NCI-H146 (cell line): ENCODE measurements at places on chromosomes 5 and 9.

- no peak for DNase-seq
Observed at GRCh38 chr5:18238321-18238720, 604.1 kb downstream of the TAF11L14 start.

GRCh38 chr5:154446195-154447088 is 645 bp downstream of the SAP30L start:
- DNase-seq: peak; percentile 32

DNA sequence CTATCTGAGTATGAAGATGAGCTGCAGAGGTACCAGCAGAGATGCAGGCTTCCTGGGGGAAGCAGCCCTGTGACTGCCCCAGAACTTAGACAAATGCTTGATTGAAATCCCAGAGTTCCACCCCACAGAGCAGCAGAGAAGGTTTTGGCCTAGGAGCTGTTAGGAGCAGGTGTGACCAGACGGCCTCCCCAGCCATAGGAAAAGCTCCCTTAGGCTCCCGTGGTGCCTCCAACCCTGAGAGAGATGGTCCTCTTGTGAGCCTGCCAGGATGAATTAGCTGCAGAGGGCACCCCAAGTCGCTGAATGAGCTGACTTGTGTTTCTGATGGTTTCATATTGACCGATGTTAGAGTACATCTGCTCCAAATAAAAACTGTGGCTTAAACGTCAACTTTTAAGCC is 22.1 kb downstream of the NTRK2 start:
- no peak for DNase-seq

GRCh38 chr5:157845914-157846598 is 12.9 kb downstream of the CLINT1 start:
- no peak for DNase-seq

- DNase-seq: no peak
Observed at GRCh38 chr9:468766-469426, 254.2 kb downstream of the DOCK8 start.

DNA sequence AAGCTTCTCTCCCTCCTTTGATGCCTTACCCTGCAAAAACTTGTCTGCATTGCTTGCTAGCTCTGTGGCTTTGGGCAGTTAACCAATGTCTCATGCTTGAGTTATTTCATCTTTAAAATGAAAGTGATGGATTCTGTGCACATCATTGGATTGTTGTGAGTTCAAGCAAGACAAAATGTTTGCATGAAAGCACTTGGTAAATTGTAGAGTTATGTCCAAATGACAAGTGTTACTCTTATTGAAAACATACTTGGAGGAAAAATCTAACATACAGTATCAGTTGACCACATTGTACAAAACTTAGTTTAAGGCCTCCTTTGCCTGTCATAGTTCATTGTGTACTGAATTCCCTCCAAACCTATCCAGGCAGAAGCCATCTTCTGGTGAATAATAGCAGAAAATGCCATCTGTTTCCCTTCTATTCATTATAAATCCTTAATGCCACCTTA is 30.0 kb downstream of the TGFBR1 start:
- DNase-seq: no peak

DNA sequence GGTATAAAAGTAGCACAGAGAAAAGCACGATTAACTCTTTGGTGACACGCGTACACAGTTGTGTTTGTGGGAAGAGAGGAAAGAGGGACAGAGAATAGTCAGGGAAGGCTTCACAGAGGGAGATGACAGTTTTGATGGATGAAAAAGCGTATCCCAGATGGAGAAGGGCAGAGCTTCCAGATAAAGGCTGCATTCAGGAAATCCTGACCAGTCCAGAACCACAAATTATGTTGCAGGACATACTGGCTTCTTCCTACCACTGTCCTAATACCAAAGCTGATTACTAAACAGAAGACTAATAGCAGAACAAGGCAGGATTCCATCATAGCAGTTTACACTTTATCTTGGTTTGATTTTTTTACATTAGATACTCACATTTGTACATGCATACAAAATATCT is 34.5 kb downstream of the SLC31A2 start:
- no peak for DNase-seq

DNA sequence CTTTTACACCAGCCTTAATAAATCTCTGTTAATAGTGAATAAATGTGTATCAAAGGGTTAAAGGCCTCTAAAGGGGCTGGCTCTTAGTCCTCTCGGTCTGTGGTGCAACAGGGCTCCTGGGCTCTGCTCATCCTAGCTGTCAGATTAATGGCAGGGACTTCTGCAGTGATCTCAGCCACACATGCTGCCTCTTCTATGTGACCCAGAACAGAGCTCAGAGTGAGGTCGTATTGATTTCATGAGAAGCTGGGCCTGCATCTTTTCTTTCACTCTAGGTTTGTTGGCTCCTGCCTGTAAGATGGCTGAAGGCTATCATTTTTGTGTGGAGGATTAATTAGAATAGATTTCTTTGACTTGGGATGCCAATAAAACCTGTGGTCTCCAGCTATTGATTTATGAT is 165.0 kb upstream of the GLRA1 start:
- DNase-seq: no peak

DNA sequence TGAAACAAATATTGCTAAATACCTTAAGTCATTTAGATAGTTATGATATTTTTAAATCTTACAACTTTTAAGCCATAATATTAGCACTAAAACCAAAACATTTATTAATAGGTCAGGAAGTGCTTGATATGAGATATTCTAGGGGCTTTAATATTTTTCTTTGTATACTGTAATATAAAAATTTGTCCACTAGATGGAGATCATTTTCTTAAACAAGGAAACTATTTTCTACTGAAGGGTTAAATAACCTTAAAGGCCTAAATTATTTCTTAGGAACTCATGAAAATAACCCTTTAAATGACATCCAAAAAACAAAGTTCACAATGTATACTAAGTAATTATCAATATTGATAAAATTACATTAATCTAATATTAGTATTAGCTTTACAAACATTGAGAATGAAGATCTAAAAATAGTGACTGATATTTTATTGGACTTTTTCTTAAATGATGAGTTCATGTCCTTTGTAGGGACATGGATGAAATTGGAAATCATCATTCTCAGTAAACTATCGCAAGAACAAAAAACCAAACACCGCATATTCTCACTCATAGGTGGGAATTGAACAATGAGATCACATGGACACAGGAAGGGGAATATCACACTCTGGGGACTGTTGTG is 635.7 kb downstream of the RAB3C start:
- peak; percentile 5 for DNase-seq

DNA sequence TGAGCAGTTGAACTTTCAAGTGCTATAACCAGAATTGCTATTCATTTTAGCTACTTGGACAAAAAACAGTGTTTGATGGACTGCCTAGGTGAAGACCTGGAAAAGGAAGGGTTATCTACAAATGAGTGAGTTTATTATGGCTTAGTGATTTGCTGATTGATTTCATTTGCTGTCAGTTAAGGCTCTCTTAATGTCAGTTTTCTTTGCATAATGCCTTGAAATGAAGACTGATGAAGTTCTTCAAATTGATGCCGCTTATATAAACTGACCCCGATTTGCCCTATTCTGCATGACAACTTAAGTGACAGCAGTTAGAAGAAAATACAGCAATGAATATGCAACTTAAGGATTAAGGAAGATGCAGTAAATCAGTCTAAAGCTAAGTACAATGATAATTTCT is 332.6 kb downstream of the CCDC171 start:
- DNase-seq: no peak

GRCh38 chr9:136941231-136942111 is 3.1 kb downstream of the FBXW5 start:
- no peak for DNase-seq

GRCh38 chr9:134324359-134325095 is 1.7 kb upstream of the RXRA start:
- DNase-seq: no peak

- no peak for DNase-seq
Observed at GRCh38 chr5:67287510-67288268, 91.1 kb upstream of the CD180 start.

DNA sequence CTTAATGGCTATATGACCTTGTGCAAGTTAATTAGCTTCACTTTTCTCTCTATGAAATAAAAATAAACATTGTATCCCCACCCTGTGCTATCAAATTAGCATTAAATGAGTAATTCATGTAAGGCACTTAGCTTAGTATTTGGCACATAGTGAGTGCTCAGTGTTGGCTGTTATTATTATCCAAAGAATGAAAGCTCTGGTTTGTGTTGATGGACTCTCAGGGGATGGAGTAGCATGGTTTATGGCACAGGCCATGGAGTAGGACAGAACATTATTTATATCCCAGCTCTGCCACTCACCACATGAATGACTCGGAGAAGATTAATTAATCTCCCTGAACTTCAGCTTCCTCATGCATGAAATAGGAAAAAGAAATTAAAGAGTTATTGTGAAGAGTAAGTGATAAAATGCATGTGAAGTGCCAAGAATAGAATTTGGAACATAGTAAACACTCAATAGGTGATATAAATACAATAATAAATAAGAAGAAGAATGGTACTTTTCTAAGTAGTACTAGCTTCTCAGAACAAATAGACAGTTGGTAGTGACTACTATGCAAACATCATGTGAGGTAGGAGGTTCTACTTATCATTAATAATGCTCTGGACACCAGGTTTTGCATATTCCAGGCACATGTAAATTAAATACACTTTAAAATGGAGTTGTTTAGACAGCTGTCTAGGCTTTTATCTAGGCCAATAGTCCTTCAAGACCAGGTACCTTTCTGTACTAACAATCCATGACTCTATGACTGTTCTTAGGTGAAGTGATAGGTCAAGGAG is 146.4 kb downstream of the GRIA1 start:
- DNase-seq: no peak

DNA sequence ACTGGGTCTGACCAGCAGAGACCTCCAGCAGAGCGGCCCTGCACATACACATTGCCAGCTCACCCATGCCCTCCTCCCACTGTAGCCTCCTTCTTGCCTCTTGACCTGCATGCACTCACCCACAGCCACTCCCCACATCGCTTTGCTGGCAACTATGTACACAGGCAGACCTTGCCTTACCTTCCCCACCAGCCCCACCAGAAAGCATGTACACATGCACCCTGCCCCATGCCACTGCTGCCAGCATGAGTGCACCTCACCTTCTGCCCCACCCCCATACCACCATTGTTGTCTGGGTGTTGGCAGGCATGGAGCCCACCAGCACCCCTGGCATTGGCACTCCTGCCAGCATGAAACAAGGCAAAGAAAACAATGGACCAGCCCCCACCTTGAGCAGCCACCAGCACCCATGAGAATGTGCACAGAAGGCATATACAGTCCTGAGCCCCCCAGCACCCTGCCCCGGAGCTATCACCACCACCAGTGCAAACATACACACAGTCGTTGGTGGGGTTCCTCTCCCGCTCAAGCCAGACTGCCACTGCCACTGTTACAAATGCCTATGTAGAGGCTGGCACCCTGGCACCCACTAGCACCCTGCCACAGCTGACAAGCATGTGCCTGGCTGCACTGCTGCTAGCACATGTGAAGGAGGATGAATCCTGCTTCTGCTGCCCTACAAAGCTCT is 171.4 kb upstream of the NR4A3 start:
- DNase-seq: no peak

GRCh38 chr5:132297211-132297940 is 3.2 kb downstream of the SLC22A4 start:
- no peak for DNase-seq

DNA sequence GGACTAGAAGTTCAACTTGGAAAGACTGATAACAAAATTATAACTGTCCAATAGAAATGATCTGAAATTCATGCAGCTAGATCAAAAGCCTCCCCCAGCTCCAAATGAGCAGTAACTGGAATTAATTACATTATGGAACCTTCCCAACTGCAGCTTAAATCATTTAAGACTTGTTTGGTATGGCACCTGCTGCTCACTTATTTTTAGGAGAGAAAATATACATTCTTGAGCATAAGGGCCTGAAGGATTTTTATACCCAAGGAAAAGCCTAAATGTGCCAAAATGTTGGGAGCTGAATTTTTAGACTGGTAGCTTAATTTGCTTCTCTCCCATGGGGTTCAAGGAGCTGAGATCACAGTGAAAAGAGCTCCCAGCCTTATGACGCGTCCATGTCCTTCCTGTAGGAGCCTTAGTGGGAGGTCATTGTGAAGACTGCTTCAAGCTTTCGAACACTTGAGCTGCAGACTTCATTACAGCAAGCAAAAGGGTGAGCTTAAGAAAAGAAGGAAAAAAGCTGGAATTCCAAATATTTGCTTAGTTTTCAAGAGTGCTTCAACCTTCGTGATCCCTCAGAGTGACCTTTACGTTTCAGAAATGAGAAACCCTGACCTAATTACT is 276.0 kb downstream of the DMAC1 start:
- no peak for DNase-seq

DNA sequence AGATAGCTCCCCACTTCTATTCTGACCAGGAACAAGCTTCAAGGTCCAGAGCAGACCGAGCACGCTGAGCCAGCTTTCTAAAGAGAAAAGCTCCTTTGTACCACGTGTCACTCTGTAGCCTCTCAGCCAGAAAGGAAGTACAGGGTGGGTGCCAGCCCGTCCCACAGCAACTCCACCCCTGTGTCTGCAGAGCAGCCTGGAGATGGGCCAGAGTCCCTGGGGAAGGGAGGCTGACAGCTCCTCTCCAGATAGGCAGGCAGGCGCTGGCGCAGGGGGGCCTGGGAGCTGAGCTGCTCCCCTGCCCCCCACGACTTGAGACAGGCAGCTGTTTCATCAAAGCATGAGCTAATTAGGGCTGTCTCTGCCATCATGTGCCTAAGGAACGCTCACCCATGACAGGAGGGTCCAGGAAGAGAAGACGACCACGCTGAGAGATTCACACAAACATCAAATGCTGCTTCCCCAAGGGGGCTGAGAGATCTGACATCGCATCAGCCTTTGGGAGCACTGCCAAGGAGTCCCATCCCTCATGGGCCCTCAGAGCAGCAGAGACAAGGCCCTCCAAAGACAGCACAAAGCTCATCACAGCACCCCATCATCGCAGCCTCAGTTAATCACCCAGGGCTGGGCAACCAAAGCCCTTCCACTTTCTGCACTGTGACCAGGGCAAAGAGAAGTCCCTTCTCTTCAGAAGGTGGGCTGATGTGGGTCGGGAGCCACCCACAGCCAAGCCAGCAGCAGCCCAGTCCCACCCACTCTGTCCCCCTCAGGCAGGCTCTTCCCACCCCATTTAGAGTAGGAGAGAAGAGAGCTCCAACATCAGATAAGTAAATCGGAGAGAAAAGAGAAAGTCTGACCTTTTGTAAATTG is 78.5 kb upstream of the LRRTM2 start:
- DNase-seq: peak; percentile 54

GRCh38 chr5:133232011-133232410 is 180.2 kb downstream of the HSPA4 start:
- no peak for DNase-seq

DNA sequence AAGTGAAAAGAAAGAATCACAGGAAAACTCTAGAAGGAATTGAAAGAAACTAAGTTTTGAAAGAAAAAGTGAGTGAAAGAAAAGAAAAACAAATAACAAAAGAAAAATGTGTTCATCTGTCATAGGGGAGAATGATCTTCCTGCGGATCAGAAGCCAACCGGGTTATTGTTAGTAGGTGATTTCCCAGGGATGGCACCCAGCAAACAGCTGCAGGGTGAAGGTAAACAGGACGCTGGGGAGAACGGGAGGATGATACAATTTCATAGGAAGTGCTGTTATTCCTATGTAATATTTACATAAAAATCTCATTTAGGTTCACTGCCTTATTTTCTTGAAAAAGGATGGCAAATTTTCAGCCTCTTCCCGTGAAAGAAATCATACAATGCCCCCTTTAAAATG is 72.4 kb upstream of the LHFPL2 start:
- DNase-seq: peak; percentile 37
